Activated CD8-positive, alpha-beta memory T cell treated with anti-CD3 and anti-CD28 coated beads for 24 hours (primary cell): ENCODE measurements at places on chromosomes 7 and 10.
A peak's percentile ranks its signal among the peaks of the same experiment; 100 is the strongest.

DNA sequence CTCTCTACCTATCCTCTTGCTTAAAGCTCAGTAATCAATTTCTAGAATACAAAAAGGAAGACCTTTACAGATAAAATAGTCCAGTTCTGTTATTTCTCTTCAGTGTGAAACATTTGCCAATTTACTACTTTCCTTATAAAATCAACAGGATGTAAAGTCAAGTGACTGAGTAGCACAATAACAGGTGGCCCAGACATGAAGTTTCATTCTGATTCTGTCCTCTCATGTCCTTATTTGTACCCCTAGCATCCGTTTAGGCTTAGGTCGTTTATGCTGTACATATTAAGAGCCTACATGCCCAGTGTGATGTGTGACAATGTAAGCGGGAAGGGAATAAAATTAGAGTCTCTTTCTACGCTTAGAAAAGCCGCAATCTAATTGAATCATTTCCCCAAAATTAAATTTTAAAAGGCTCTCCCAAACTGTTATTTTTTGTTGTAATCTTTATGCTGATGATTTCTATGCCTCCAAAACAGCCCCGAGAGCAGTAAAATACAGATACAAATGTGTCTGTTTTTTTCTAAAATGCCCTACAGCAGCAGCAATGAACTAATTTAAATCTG, 29.1 kb downstream of the EPC1 start:
- no peak for DNase-seq

DNA sequence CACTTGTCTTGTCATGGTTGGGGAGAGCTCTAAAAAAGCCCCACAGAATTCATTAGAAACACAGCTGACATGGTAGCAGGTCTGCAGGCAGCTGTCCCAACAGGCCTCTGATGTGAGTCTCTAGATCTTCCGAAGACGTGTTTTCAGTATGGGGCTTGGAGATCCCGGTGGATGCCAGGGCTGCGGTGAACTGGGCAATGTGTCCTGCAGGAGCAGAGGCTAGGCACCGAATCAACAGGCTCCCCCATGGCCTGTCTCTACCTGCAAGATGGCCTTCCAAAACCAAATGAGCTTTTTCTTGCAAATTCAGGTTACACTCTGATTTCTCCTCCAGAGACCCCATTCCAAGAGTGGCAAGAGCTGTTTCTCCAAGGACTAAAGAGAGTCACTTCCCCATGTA, 2.9 kb downstream of the CPXM2 start:
- DNase-seq, result no peak

GRCh38 chr7:105975770-105976417, 12.8 kb downstream of the CDHR3 start:
- DNase-seq, result peak; percentile 37

GRCh38 chr10:72649291-72649690, 23.4 kb upstream of the MICU1 start:
- no peak for DNase-seq

DNA sequence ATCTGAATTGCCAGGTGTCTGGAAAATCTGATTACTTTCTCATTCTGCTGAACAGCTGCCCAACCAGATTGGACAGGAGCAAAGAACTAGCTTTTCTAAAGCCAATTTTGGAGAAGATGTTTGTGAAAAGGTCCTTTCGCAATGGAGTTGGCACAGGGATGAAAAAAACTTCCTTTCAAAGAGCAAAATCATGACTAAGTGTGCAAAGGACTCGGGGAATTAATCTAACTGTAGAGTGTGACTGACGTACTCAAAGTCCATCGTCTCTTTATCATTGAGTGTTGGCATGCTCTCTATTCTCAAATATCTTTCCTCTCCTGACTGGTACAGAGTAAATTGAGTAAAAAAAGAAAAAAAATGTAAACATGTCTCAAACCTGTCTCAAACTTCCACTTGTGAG, 3.3 kb downstream of the NPS start:
- DNase-seq, result no peak

- no peak for DNase-seq
Observed at GRCh38 chr10:4902571-4903011, 60.6 kb upstream of the AKR1C1 start.

GRCh38 chr7:118152149-118152548, 31.8 kb upstream of the LSM8 start:
- DNase-seq, result no peak

DNA sequence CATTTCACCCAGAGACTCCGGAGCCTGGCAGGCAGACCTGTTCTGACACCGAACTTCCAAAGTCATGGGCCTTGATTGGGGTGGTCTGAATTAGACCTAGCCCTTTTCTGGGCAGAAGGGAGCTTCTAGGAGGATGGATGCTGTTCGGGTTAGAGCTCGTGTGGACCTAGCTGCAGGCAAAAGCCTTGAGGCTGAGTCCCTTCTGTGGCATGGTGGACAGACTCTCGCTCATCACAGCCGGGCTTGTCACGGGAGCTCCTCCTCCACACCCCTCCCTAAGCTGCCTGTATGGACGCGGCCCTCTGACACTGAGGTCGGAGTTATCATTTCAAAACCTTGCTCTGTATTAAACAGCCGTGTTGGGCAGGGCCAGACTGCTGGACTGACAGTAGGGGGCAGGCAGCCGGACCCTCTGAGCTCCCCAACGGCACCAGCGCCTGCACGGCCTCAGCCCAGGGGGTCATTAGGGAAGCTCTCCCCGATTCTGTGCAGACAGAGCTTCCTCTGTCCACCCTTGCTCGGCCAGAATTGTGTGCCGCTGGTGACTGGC, 2.2 kb downstream of the IRF5 start:
- DNase-seq, result no peak
